D721Med (cell line): ENCODE measurements at places on chromosomes 3 and 15.

GRCh38 chr3:11618904-11619303 lies 24.8 kb downstream of the VGLL4 start:
- no peak for DNase-seq

DNA sequence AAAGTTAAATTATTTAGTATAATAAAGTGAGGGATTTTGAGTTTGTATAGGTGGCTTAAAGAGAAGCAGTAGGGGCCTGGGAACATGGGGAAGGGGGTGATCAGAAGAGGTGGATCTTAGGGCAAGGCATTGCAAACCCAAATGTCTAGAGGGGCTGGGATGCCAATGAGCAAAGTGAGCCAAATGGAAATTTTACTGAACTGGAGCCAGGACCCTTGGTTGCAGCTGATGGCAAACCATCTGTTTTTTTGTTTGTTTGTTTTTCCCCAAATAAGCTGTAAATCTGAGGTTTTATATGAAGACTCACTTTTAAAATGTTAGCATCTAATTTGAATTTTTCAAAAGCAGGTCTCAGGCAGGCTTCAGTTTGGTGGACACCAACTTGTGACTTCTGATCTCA lies 14.8 kb upstream of the PARP14 start:
- no peak for DNase-seq

GRCh38 chr3:133208184-133208583 lies 170.0 kb downstream of the TMEM108 start:
- no peak for DNase-seq

DNA sequence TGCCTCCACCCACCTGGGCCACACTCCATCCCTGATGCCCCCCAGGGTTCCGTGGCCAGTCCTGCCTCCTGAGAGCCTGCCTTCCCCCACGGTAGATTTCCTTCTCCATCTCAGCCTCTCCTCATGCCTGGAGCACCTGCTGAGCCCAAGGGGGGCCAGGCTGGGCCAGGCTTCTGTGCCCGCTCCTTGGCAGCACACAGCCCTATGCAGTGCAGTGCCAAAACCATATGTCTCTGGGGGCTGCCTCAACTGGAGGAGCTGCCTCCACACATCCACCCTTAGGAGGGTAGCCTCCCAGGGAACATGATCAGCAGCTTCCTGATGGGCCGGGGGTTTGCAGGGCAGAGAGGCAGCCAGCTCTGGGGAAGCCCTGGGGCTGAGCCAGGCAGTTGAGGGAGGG lies 24.6 kb upstream of the GATA2 start:
- no peak for DNase-seq

- DNase-seq, result no peak
Measured at GRCh38 chr3:177459401-177459800, 262.1 kb upstream of the TBL1XR1 start.

GRCh38 chr3:354432-354831 lies 157.9 kb downstream of the CHL1 start:
- DNase-seq, result no peak

- no peak for DNase-seq
Measured at GRCh38 chr3:31544634-31545033, 11.9 kb downstream of the STT3B start.

- no peak for DNase-seq
Measured at GRCh38 chr3:144491333-144491732, 519.7 kb downstream of the DIPK2A start.

DNA sequence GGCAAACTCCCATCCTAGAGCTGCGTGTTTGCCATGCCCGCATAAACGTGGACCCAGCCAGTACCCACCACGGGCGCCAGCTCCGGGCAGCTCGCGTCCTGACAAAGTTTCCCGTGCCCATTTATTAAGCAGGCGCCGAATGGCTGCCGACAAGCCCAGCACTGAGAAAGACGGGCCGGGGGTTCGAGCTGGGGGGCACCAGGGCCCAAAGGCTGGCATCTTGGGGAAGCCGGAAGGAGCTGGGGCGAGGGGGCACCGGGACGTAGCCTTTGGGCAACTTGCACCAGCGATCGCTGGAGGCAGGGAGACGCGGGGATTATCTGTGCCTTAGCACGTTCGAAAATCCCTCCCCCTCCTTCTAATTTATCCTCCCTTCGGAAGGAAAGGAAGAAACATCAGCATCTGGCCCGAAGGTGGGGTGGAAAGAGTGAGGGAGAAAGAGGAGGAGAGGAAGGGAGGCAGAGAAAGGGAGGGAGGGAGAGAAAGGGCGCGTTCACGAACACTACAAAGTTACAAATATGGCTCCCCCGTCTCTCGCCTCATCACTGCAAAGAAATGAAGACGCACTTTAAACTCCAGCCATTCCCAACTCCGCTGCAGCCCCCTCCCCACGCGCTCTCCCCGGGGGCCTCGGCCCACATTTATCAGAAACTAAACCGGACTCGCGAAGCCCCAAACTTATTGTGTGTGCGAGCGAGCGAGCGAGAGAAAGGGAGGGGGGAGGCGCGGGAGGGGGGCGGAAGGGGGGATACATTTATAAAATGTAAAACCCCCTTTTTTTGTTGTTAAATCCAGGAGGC lies 1.0 kb downstream of the ANP32A start:
- DNase-seq, result no peak

GRCh38 chr3:87793337-87793877 lies 265.4 kb downstream of the CGGBP1 start:
- DNase-seq, result no peak

DNA sequence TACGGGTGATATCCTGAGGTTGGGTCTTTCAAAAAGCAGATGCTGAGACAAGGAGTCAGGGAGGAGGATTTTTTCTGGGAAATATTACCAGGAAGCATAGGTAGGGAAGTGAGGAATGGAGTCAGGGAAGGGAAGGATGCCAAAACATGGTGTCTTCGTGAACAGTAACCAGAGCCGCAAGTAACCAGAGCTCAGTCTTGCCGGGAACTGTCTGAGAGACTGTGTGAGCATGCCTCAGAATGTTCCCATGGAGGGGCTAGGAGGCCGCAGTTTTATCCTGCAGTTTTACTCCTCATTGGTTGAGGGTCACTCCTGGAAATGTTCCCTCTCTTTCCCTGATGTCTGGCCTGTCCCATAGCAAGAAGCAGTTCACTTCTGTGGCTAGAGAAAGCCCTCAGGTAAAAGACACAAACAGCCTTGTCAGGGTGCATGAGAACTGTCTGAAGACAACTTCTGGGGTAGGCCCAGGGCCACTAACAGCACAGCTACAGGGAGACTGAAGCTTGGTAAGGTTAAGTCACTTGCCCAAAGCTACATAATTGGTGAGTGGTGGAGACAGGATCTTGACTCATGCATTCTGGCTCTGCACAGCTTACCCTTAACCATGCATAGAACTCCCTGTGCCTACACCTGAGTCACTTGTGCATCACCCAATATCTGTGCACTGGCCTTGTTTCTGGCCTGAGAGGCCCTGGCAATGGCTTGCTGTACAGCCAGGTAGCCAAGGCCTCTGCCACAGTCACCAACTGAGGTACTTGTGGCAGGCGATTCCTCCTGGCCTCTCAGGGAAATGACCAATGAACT lies 76.3 kb upstream of the FRMD4B start:
- DNase-seq, result no peak

- no peak for DNase-seq
Measured at GRCh38 chr3:115808244-115808643, 184.9 kb downstream of the GAP43 start.

- no peak for DNase-seq
Measured at GRCh38 chr3:4019501-4019900, 220.3 kb downstream of the LRRN1 start.

- DNase-seq, result no peak
Measured at GRCh38 chr3:127565711-127566110, 24.8 kb downstream of the TPRA1 start.
